Tibial artery (tissue), 4 donors: ENCODE measurements at places on chromosomes 16 and 17.

- no peak for DNase-seq
Observed at GRCh38 chr16:28537964-28538732, 626 bp downstream of the NUPR1 start.

DNA sequence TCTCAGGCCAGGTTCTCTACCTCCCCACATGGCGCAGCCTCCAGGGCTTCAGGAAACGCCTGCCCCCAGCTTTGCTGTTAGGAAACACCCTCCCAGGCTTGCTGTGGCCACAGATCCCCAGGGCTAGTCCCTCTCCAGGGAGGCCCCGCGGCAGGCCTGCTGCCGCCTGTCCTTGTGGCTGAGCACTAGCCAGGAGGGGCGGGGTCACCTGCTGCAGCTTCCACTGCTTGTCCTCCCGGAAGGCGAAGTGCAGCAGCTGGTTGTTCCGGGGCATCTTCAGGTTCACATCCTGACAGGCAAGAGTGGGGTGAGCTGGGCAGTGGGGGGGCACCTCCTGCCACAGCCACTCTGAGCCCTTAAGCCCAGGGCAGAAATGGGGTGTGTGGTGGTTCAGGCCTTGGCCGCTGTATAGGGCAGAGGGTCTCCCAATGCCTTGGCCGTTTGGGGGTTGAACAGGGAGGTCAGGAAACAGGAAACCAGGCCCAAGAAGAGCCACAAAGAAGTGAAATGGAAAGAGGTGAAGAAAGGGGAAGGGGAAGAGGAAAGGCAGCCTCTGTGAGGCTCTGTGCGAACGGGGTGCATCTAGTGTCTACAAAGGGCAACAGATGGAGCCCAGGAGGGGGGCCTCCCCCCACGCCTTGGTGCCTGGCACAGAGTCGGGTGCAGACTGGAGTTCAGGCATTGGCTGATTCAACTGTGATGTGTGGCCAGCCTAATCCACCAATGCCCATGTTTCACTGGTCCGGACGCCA is 2.0 kb downstream of the ROGDI start:
- DNase-seq: no peak

GRCh38 chr17:64172510-64172909 is 42.6 kb upstream of the ERN1 start:
- DNase-seq: no peak

DNA sequence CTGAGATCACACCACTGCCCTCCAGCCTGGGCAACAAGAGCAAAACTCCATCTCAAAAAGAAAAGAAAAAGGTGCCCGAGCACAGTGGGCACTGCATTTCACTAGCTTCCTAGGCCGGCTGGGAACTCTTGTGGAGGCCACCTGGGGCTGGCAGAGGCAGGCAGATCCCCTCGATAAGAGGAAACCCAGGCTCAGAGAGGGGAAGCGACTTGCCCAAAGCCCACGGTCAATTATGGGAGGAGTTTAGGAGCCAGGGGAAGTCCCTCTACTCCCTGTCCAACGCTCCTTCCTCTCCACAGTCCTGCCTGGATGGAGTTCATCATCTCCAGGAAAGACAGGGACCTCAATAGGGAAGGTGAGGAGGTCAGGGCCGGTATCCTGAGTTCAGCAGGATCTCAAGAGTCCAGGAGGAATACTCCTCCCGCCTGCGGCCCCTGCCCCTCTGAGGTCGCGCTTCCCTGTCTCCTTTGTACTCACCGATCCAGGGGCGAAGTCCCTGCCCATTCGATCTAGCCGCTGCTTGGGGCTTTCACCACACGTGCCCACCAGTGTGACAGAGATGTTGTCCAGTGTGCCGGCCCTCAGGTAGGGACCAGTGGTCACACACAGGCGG is 841 bp downstream of the ALOXE3 start:
- no peak for DNase-seq

DNA sequence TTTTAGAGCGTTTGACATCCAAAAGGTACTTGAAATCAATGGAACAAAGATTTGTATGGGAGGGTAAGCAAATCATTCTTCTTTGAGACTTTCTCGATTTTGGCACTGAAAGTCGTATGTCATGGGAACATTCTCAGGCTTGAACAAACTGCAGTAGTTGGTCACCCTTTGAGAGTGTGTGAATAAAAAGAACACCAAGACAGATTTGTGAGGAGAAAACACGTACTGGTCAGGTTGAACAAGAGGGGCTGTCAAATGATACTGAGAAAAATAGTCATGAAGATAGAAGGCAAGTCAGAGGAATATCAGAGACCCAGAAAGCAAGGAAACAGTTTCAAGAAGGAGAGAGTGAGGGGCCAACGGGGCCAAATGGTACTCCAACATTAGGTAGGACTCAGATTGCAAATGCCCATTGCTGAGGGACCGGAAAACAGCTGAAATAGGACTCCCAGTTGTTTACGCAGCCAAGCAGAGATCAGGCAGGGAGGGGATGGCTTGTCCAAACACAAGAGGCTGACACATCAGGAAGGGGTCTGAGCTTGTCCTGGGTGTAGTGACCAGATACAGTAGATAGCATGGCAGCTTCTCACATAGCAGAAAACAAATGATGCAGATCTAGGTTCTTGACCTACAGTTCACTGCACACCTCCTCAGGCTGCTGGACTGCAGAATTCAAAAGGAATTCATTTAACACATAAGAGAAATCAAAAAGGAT is 74.5 kb upstream of the MYOCD start:
- DNase-seq: no peak

DNA sequence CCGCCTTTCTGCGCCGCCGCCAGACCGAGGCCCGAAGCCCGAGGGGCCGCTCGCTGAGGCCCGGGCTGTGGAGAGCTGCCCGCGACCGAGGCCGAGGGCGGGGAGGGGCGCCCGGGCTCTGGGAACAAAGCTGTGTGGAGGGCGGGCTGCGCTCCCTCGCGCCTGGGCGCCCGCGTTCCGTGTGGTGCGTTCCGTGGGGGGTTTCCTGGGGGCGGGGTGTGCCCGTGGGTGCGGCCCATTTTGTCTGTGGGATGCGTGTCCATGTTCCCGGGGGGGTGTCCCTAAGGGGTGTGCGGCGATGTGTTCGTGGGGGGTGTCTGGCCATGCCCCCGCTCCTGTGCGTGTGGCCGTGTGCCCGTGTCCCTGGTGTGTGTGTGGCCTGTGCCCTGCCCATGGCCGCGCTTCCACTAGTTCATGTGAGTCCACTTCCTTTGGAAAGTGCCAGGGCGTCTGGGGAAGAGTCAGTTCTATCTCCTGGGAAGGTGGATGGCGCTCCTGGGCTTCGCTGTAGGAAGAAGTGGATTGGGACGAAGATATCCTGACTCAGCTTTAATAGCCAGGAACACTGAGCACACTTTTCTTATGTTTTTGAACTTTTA is 520 bp downstream of the JPT2 start:
- peak; percentile 72 for DNase-seq

DNA sequence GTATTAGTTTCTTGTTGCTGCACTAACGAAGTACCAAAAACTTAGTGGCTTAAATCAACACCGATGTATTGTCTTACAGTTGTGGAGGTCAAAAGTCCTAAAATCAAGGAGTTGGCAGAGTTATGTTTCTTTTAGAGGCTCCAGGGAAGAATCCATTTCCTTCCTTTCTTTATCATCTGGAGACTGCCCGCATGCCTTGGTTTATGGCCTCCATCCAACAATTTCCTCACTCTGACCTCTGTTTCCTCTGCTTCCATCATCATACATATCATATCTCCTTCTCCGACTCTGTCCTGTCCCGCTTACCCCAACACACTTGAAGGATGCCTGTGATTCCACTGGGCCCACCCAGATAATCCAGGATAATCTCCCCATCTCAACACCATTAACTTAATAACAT is 627.8 kb downstream of the KCNJ2 start:
- DNase-seq: no peak

DNA sequence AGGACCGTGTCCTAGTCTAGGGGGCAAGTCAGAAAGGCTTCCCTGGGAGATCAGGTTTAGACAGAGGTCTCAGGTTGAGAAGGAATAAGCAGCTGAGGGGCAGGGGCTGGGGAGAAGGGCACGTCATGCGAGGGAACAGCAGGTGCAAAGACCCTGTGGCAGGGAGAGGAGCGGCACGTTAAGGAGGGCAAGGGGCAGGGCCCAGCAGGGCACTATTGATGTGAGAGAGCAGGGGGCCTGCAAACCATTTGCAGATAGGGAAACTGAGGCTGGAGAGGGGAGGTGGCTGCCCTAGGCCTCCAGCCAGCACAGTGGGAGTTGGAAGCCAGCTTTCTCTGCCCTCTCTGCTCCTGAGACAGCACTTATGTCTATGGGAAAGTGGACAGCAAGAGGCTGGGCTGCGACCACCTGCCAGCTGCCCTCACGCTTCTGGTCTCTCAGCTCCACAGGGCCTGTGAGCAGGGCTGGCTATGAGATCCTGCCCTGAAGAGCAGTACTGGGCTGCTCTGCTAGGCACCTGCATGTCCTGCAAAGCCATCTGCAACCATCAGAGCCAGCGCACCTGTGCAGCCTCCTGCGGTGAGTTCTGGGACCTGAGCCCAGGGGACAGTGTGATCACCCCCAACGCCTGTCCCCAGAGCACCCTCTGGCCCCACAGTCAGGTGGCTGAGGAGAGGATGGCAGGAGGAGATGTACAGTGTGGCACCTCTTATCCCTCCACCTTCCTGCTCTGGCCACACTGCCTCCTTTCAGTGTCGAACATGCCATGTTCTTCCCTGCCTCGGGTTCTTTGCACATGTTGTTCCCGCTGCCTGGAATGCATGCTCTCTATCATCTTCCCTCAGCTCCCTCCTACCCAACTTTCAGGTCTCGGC is 61.5 kb downstream of the USP22 start:
- no peak for DNase-seq

DNA sequence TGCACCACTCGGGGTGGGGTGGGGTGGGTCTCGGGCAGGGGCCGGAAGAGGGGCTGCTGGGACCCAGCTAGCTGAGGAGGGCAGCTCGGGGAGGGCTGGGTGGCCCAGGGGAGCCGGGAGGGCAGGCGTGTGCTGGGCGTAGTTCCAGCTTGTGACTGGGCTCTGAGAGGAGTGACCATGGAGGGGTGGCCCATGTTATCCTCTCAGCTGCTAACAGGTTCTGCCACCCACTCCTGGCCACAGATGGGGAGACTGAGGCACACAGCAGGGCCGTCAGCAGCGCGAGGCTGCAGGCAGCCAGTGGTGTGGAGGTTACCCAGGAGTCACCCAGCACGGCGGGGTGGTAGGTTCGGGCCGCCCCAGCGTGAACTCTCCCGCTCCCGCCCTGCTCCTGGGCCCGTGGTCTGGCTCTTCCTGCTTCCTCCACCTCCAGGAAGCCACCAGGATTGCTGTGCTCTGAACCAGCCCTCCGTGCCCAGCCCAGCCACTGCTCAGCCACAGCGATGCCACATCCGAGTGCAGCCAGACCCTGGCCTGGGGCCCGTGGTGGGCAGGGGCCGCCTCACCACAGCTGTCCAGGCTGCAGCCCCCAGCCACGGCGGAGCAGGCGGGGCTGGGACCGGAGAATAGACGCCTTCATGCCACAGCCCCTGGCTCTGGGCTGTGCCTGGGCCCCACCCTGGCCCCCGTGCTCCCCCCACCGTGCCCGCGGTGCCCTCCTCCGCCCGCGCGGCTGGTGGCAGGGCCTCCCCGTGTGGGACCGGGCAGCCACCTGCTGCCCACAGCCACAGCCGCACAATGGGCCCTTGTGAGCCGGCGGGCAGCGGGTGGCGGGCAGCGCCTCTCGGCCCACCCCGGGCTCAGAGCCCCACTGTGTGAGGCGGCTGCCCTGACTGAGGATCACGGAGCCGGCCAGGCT is 26.3 kb upstream of the SSTR5 start:
- no peak for DNase-seq

DNA sequence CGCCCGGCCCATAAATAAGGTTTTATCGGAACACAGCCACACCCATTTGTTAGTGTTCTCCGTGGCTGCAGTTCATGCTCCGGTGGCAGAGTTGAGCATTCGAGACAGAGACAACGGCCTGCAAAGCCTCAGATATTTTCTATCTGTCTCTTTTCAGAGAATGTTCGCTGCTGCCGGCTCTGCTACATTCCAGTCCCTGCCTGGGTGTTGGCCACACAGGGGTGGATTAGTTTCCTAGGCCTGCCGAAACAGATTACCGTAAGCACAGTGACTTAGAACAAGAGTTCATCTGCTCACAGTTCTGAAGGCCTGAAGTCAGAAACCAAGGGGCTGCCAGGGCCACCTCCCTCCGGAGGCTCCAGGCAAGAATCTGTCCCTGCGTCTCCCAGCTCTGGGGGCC is 19.1 kb upstream of the GSG1L start:
- DNase-seq: no peak
